ENCODE measurements at places on chromosomes 12 and 14. TPM values are rescaled to one million over a fixed set of nuclear protein-coding genes. Genes with fewer than 3 reads are reported as not detected.
A peak's percentile ranks its signal among the peaks of the same experiment; 100 is the strongest.

IFNG-AS1 gene
- not detected for total RNA-seq

PPP1R36 gene
- total RNA-seq = 1.3 TPM

PIK3C2G gene
- 1.0 TPM for total RNA-seq

DNA sequence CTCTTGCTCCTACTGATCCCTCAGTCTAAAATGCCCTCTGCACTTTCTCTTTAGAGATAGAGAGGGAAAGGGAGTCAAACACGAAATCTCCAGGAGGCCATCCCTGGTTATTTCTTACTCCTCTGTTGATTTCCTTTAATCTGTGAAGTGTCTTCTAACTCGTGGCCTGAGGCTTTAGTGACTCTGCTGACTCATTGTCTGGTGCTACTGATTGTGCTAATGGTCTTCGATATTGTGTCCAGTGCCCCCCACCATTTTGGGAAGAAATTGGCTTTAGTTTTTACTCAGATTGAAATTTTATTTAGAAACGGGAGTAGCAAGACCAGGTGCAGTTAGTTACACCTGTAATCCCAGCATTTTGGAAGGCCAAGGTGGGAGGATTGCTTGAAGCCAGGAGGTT, 839 bp downstream of the CLEC9A start:
- DNase-seq = peak; percentile 84

DNA sequence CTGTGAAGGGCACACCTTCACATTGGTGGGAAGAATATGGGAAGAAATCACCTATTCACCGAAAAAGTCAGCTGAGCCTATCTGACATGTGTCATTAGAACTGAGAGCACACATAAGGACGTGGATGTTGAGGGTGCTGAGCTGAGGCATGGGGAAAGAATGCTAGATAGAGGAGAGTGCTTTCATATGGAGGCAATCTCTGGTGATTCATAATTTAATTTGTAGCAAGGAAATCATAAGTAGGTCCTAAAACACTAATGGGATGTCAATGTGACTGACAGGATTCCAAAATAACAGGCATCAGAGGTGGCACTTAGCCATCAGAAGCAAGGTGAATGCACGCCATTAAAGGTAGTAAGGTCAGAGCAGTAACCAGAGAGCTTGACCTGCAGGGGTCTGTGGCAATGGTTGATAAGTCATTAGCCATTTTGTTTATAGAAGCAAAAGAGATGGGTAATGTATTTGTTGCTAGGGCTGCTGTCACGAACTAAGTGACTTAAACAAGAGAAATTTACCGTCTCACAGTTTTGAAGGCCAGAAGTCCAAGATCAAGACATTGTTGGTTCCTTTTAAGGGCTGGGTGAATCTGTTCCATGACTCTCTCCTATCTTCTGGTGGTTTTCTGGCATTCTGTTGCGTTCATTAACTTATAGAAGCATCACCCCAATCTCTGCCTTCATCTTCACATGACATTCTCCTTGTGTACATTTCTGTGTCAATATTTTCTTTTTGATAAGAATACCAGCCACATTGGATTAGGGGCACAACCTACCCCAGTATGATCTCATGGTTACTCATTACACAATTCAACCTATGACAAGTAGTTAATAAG, 69.3 kb downstream of the ANKS1B start:
- DNase-seq = no peak

DNA sequence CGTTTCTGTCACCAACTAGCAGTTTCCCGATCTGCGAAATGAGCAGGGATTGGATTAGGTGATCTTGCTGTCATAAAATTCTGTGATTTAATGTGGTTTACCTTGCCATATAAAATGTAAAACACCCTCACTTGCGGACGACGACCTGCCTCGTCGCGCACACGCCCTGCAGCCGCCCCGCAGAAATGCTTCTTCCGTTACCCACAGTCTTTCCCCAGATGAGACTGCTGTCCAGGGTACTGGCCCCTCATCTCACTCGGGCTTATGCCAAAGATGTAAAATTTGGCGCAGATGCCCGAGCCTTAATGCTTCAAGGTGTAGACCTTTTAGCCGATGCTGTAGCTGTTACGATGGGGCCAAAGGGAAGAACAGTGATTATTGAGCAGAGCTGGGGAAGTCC, 17.7 kb upstream of the FOXJ2 start:
- DNase-seq = no peak

Measured in dermis blood vessel endothelial cell (primary cell).